ENCODE measurements at places on chromosomes 16 and 17.

- peak; percentile 71 for DNase-seq
Measured at GRCh38 chr16:4273858-4274311, 1.1 kb upstream of the TFAP4 start.

GRCh38 chr17:36697903-36698530 lies 96.6 kb downstream of the MRM1 start:
- no peak for DNase-seq

DNA sequence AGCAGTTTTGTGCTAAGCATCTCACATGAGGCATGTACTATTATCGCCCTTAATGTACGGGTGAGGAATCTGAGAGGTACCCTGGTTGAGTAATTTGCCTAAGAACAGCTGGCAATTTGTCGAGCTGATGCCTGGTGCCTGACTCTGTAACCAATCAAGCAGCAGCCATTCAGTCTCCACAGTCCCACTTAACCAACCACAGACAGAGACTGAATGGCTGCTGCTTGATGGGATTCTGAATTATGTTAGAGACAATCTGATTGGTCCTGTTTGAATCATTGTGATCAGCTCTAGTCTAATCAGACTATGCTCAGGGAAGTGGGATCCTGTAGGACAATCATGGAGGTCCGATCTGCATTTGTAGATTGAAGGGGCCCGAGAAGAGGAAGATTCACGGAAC lies 447.0 kb downstream of the SHISA9 start:
- no peak for DNase-seq

DNA sequence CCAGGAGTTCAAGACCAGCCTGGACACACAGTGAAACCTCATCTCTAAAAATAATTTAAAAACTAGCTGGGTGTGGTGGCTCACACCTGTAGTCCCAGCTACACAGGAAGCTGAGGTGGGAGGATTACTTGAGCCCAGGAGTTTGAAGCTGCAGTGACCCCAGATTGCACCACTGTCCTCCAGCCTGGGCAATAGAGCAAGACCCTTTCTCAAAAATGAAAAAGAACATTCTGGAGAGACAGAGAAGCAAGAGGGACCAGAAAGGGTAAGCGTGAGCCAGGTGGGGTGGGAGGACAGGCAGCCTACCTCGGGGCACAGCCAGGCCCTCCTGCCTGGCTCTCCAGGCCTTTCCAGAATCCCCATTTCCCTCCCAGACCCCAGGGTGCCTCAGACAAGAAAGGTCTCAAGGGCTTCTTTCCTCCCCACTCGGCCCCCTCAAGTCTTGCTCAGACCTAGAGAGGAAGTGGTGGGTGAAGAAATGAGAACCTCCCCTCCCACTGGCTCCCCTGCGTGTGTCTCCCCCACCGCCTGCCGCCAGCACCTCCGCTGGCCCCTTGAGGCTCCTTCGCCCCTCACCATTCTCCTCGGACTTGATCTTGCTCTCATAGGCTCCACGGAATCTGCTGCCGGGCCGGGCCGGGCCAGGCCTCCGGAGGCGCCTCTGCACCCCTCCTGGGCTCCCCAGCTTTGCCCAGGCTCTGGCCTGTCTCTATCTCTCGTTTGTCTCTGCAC lies 503 bp downstream of the C16orf54 start:
- peak; percentile 83 for DNase-seq

DNA sequence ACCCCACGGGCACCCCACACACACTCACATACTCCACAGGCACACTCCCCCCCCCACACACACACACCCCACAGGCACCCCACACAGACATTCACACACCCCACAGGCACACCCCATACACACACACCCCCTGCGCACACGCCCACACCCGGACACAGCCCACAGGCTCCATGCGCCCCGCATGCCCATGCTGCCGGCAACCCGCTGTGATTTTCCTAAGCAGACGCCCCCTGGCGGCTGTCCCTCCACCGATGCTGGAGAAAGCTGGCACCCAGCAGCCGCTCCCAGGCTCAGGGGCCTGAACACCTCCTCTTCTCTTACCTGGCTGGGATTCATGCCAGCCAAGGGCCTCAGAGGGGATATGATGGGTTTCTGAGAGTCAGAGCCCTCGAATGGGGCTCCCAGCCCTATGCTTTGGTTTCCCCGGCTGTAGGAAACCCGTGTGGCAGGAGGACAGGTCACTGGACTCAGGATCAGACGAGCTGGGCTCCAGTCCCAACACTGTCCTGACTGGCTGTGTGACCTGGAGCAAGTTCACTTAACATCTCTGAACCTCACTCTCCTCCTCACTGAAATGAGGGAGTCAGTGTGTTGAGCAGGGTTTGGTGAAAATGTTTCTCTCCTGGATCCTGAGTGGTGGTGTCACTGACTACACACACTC lies 19.6 kb upstream of the TNFRSF13B start:
- peak; percentile 82 for DNase-seq

DNA sequence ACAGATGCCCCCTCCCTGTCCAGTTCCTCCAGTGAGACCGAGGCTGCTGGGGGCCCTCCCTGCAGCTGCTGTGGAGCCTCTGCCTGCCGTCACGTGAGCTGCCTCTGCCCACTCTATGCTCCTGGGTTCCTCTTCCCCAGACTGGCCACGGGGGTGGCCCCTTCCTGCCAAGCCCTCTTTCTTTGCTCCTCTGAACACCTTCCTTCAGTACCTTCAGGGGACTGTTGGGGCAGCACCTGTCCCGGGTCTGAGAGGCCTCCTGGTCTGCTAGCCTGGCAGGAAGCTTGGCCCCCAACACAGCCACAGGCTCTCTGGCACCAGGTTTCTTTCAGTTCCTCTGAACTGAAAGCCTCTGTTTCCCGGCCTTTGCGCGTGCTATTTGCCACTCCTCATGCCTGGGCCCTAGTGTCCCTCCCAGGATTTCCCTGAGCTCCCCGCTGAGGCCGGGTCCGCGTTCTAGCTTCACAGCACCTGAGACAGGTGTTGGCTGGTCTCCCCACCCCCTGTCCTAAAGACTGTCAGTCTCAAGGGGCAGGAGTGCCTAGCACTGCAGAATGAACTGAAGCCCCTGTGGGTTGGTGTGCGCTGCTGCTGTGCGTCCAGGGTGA lies 6.6 kb upstream of the ATP6V0C start:
- peak; percentile 79 for DNase-seq

- no peak for DNase-seq
Measured at GRCh38 chr17:15886804-15887203, 58.1 kb upstream of the ADORA2B start.

DNA sequence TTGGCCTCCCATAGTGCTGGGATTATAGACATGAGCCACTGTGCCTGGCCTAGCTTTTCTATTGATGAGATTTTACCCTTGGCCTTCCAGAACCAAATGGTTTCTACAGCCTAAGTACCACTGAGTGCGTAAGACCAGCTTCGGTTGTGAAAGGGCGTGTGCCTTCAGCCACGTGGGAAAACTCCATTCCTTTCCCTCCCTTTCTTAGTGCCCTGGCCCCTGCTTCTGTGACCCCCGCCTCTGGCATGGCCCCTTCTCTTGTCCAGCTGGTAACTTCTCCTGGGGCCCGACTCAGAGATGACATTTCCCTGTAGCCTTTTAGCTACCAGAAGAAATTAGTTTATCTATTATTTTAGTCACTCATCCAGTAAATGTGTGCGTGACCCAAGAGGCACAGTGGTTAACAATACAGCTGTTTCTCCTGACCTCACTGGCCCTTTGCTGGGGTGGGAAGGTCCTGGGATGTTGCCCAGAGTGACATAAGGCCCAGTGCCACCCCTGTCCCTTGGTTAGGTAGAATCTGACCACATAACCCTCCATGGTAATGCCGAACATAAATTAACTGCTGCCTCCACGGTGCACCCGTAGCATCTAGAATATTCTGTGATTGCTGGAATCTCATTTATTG lies 97.3 kb downstream of the PLCG2 start:
- DNase-seq, result no peak

GRCh38 chr16:23694644-23695373 lies 16.1 kb downstream of the PLK1 start:
- peak; percentile 58 for DNase-seq

- DNase-seq, result peak; percentile 50
Measured at GRCh38 chr16:84281074-84281473, 13.6 kb upstream of the WFDC1 start.

GRCh38 chr17:50355701-50356341 lies 9.9 kb downstream of the XYLT2 start:
- no peak for DNase-seq

DNA sequence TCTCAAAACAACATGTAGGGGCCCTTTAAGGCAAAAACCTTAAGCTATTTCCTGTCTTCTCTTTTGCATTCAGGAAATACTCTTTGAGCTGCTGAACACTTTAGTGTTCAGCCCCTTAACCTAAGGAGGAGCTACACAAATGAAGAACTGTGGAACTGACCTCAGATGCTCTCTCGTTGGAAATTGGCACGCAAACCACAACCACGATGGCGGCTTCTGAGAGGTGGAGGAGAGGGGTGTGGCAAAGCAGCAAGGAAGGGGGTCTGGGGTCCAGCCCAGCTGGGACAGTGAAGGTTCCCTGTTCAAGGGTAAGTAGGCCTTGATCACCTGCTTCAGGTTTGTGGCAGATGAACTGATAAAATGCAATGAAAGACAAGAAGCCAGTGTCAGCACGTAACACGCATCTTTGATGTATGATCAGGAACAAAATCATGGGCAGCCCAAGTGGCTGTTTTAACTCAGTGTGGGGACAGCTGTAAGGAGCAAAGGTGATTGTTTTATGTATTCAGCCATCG lies 291.6 kb upstream of the TNRC6C start:
- no peak for DNase-seq

- peak; percentile 78 for DNase-seq
Measured at GRCh38 chr17:45311760-45312476, 4.9 kb downstream of the MAP3K14 start.

DNA sequence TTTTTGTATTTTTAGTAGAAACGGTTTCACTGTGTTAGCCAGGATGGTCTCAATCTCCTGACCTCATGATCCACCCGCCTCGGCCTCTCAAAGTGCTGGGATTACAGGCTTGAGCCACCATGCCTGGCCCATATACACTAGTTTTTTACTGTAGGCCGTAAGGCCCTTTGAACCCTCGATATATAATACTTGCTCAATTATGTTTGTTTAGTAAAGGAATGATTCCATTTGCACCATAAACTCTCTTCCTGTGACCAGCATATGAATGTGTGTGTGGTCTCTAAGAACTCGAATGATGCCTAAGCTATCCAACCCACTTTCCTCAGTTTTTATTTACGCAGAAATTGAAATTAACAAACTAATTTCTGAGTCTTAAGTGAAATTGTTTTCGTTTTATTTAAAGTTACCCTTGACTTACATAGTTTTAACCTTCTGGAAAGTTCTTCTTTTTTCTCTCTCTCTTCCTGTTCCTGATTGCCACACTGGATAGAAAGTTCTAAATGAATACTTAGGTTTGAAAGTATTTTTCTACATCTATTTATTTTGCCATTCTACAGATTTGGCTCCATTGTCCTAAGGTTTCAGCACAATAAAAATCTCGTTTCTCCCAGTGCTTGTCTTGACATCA lies 37.9 kb downstream of the PIGL start:
- no peak for DNase-seq

- peak; percentile 54 for DNase-seq
Measured at GRCh38 chr16:86874141-86874540, 295.8 kb downstream of the FOXL1 start.

DNA sequence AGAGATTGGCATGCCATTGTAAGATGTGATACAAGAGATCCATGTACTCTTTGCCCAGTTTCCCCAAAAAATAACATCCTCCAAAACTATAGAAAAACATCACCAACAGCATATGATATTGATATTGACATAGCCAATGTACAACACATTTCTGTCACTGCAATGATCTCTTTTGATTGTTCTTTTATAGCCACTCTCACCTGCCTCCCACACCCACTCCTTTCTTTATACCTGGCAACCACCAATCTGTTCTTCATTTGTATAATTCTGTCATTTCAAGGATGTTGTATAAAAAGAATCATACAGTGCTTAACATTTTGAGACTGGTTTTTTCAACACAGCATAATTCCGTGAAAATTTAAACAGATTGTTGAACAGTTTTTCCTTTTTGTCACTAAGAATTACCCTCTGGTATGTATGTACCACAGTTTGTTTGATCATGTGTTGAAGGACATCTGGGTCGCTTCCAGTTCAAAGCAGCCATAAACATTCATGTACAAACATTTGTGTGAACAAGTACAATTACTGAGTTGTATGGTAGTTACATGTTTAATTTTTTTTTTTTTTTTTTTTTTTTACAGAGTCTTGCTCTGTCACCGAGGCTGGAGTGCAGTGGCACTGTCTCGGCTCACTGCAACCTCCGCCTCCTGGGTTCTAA lies 9.9 kb downstream of the KRTAP9-1 start:
- DNase-seq, result no peak

- DNase-seq, result no peak
Measured at GRCh38 chr17:47957591-47958490, at the start of gene PRR15L. TSS of gene PRR15L (minus strand) at chr17:47957883. CDS start at chr17:47953234, 4,649 bp downstream.

GRCh38 chr17:15453782-15454181 lies 13.6 kb downstream of the CDRT4 start:
- DNase-seq, result no peak

DNA sequence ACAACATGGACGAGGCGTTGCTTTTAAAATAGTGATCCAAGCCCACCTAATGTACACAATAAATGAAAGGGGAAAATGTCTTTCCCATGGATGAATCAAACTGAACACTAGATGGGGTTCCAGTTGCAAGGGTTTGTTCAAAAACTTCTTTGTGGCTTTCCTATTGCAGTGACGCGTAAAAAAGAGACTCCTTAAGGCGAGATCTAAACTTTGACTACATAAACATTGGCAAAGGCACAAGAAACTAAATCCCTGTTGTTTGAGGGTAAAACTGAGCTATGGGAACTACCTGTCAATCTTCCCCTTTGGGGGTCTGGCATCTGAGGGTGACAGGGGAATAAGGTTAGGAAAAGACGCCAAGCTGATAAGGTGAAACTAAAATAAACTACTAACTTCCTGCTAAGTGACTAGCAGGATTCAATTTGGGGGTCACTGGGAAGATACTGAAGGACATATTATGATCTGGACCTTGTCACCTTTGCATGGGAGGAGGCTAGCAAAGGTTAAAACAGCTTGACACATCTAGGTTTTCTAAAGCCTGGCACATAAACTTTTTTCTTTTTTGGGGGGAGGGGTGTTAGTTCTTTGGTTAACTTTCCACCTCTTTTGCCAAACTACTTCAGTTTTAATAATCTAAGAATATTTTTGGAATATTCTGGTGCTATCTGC lies 4.7 kb downstream of the SALL1 start:
- no peak for DNase-seq

- DNase-seq, result no peak
Measured at GRCh38 chr16:77660311-77660710, 62.0 kb upstream of the NUDT7 start.
